ENCODE measurements at places on chromosomes 12 and 14.

GRCh38 chr12:123390498-123391426 lies 6.8 kb downstream of the KMT5A start:
- no peak for DNase-seq

DNA sequence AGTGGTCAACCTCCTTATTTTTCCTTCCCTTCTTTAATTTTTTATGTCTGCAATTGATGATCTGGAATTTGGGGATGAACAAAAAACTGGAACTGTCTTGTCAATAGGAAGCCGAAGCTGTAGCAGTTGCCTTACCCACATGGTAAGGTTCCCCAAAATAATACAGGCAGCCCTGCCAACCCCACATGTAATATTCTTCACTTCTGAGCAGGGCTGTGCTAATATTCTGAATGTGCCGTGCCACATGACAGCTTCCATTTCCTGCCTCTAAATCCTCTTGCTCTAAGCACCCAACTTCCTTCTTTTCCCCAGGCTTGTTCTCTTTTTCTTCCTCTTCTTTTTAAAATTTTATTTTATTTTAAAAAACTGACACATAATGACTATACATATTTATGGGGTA lies 39.6 kb downstream of the GPATCH2L start:
- DNase-seq = no peak

- no peak for DNase-seq
Observed at GRCh38 chr14:28966416-28967233, 200.0 kb downstream of the FOXG1 start.

DNA sequence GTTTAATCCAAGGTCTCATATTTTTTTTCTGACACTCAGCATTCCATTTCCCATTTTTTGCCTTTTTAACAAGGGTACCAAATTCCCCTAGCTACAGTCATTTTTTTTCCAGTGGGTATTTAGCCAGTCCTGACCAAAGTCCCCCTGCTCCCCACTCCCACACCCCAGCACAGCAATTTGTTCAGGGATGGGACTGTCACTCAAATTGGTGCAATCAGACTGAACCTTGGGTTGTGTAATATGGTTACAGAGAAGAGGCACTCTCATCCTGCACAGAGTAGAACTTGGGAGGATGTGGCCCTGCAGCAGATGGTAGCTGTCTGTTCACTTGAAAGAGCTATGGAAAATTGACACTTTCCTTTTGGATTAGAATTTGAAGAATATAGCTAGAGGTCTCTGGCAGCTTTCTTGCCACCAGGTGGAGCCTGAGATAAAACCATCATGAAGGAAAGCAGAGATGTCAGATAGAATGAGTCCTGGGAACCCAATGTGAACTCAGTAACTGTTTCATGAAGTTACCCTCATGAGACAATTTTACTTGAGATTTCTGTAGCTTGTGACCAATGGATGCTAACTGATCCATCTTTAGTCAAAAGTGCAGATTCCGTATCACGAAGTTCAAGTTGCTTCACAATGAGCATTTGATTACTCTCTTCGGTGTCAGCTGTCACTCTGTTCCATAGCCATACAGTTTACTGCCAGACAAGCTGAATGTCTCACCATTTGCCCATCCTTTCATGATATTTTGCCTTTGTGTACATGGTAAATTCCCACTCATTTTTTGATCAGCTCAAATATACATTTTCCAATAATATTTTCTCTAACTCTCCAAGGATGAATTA lies 394.0 kb upstream of the SYT1 start:
- no peak for DNase-seq

- DNase-seq = no peak
Observed at GRCh38 chr12:52772772-52773171, 4.4 kb downstream of the KRT76 start.

- DNase-seq = no peak
Observed at GRCh38 chr14:36214476-36215216, 38.1 kb upstream of the PTCSC3 start.

DNA sequence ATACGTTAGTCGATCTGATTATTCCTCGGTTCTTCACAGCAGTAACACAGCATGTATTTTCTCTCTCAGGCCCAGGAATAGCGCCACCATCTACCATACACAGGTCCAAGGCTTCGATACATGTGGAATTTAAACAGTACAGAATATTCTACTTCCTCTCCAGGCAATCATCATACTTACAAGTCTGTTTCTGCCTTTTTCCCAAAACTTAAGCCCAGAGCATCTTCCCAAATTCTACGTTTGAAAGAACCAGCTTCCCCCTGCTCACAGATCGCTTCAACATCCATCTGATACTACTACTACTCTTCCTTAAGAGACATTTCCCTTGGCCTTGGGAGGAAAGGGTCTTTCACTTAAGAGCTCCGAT lies 626 bp downstream of the TXNDC16 start:
- peak; percentile 72 for DNase-seq

DNA sequence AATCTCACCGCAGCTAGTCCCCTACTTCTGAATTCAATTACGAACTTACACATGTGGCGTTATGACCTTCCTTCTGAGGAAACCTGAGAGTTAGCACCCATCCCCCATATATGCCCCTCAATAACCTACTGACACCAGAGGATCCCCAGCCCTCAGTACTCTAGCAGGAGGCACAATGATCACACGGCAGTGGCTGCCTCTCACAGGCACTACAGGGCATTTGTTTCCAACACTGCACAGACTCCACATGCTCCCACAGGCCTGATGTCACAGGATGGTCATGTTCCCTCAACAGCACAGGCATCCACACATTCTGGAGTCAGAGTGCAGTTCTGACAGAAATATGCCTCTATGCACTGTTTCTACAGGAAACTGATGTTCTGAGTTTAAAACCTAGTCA lies 17.4 kb downstream of the PPP1CC start:
- DNase-seq = no peak

DNA sequence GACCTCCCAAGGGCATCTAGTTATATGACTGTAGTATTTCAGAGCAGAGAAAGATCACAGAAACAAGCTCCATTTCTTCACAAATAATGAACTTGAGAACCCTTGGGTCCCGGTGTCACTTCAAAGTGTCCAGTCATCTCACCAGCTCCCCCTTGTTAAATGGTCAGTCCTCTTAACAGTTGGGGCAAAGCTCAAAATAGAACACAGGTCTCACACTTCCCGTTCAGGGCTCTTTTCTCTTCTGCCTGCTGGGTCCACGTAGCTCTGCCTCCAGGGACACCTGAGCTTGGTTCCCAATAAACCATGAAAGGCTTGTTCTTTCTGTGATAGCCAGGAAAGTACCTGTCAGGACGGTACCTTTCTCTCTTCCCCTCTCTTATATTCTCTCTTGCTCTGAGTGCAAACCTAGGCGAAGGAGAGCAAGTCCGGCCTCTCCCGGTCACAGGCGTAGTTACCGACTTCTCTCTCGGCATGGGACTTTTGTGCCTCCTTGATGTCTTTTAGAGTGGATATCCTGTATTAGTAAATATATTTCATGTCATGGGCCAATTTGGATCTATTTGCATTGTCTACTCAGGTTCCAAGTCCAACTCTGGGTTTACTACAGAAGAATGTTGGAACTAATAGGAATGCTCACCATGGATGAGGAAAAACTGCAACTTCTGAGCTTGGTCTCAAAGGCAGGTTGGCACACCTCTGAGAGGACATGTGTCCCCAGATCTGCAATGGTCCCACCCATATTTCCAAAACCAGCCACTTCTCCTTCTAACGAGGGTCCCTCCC lies 118.8 kb upstream of the PARP11 start:
- DNase-seq = no peak

GRCh38 chr12:47988073-47989022 lies 15.9 kb downstream of the COL2A1 start:
- DNase-seq = no peak

Data from left renal cortex interstitium (tissue), 4 donors.